ENCODE measurements at places on chromosomes 6 and 20.

DNA sequence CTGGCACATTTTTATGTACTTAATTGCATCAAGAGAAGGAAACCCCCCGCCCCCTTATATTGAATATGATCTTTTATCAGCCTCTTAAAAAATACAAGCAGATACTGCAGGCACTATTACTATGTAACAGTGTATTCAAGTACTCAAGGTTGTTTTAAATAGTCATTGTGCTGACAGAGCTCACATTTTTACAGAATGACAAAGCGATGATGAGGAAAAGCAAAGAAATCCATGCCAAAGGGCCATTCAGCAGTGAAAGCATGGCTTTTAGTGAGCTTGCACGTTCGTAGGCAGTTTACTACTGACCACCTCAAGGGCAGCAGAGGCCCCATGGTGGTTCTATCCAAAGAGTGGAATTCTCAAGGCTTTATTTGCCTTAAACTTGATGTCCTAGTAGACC is 146.8 kb downstream of the RPS12 start:
- DNase-seq, result peak; percentile 77

DNA sequence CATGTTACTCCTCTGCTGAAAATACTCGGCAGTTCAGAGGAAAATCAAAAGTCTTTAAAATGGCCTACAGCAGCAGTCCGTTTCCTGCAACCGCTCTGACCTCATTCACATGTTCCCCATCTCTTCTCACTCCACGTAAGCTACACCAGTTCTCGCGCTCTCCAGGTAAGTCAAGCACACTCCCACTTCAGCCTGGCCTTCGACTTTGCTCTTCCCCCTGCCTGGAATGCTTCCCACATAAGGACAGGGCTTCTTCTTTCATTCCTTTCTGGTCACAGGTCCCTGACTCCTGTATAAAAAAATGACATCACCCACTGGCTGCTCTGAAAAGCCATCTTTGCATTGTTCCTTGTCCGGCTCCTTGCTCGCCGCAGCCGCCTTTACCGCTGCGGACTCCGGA is 42.7 kb downstream of the MGME1 start:
- no peak for DNase-seq

GRCh38 chr20:46060301-46060881 is 29.4 kb downstream of the NCOA5 start:
- no peak for DNase-seq

DNA sequence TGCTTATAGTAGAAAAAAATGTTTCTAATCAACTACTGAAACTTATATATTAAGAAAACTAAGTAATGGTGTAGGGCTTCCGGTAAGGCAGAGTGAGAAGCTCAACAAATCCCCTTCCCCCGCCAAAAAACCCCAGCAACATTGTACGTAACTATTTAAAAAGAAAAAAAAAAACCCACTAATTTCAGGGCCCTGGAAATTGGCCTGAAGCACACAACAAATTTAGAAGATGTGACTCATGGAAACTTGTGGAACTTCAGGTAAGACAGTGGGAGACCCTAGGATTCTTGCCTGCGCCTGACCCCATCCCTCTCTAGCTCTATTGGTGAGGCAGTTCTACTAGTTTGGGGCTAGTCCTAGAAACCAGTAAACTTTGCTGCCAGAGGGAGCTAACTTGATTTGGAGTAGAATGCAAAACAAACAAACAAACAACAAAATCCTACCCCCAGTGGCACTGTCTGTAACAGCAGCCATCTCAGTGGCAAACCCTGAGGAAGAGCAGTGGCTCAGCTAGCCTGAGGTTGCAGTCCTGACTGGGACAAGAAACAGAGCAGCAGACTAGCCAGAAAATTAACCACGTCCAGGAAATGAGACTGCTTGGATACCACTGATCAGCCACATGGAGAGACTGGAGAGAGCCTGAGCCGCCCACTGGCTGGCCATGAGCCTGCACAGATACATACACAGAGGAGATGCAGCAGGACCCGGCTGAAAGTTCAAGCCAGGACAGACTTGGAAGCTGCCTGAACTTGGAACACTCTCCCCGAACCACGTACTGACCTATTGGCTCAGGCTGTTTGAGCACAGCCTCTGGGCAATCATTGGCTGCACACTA is 135.1 kb downstream of the TBXT start:
- DNase-seq, result peak; percentile 77

DNA sequence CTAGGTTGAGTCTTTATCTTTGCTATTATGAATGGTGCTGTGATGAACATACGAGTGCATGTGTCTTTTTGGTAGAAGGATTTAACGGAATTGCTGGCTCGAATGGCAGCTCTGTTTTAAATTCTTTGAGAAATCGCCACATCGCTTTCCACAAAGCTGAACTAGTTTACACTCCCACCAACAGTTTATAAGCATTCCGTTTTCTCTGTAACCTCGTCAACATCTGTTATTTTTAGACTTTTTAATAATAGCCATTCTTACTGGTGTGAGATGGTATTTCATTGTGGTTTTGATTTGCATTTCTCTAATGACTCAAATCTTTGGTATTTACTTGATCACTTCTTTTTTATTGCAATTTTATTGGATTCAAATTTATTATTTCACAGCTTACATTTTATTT is 117.4 kb upstream of the HDGFL1 start:
- DNase-seq, result peak; percentile 59

GRCh38 chr20:58797371-58798338 is 53.0 kb downstream of the GNAS-AS1 start:
- no peak for DNase-seq

- no peak for DNase-seq
These were observed 22.5 kb downstream of the CUL9 start for GRCh38 chr6:43204271-43205105.

GRCh38 chr20:44186201-44186600 is 787 bp downstream of the JPH2 start:
- no peak for DNase-seq

DNA sequence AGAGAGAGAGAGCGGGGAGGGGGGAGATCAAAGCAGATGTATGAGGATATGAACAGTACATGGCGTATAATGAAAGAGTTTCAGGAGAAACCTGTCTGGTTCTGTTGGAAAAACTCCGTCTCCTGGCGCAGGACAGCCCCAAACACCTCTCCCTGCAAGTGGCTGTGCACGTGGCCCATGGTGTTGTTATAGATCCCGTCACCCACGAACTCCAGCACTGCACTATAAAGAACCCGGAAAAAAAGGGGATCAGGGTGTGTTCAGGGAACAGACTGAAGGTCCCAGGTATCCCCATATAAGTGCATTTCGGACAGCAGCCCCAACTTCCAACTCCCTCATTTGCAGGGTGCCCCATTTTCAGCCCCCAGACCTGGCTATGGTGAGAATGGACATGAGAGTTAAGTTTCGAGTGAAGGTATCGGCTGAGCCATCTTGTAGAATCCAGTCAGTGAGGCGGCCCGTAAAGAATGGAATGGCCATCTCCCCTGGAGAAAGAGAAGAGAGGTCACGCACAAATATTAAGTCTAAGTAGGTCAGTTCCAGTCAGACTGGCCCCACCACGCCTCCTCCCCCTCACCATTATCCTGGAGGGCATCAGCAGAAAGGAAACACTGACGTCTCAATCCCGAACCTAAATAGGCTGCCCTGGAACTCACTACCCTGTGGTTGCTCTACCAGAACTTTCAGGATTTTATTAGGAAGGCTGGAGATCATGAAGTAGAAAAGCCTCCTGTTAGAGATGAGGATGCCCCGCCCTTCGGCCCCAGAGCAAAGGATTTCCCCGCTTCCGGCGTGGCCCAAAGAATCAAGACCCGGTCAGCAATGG is 1.3 kb downstream of the TAP1 start:
- no peak for DNase-seq

DNA sequence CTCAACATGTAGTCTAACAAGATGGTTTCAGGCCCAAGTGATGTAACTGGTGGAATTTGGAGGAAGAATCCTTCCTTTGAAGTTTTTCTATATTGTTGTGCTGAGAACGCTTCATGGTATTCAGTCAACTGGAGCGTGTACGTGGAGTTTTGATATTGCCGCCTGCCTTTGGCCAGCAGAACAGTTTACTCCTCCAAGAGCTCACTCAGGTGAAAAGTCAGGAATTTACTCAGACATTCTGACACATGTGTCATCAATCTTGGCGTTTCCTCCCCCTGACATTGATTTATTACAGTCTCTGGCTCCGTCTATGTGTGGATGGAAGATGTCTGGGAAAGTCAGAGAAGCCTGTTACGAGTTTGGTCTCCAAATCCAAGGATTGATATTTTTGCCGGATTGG is 19.0 kb upstream of the TGM2 start:
- peak; percentile 45 for DNase-seq

GRCh38 chr20:63264519-63264918 is 8.1 kb upstream of the ARFGAP1 start:
- no peak for DNase-seq

DNA sequence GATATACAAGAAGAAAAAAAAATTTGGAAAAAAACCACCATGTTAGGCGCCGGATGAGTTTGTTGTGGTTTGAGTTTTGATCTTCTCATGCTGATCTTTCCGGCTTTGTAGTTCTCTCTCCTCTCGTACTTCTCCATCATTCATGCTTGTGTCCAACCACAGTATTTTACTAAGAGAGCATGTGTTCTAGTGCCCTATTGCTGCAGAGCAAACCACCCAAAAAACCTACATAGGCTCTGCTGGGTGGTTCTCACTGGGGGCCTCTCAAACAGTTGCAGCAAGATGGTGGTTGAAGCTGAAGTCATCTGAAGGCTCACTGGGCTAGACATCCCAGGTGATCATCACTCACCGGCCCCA is 404.2 kb downstream of the PLCB1 start:
- DNase-seq, result no peak

DNA sequence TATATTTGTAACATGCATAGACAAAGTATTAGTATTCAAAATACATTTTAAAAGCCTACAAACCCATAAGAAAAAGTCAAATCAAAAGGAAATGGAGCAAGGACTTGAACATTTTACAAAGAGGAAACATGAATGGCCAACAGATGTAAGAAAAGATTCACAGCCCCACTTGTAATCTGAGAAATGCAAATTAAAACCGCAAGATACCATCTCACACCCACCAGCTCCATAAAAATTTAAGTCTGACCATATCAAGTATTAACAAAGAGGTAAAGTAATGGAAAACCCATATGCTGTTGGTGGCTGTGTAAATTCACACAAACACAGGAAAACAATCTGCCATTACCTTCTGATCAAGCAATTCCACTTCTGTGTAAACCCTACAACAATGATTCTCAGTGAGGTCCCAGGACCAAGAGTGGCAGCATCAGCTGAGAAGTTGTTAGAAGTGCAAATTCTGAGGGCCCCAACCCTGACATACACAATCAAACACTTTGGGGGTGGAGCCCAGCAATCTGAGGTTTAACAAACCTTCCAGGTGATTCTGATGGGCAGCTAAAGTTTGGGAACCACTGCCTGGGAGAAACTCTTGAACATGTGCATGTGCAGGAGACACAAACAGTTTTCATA is 30.9 kb downstream of the BCL2L1 start:
- DNase-seq, result peak; percentile 76

DNA sequence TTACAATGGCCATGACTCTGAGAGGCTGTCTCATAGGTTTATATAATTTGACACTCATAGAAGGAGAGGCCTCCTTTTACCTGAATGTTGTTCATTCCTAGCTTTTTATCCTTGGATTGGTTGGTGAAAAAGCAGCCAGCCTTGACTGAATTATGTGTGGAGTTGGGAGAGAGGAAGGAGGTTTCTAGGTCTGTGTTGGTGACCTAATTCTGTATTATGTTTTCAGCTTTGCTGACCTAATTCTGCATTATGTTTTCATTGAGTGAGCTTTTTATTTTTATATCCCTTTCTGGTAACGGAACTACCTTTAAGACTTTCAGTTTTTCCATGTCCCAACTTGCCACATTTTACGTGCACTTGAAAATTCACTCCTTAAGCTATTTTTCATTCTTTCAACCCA is 59.1 kb upstream of the RNF144B start:
- DNase-seq, result no peak

- DNase-seq, result peak; percentile 76
These were observed 107.0 kb upstream of the FOXO3 start for GRCh38 chr6:108453601-108454185.

- DNase-seq, result no peak
These were observed 49.2 kb downstream of the ANKS1A start for GRCh38 chr6:34938268-34938667.

GRCh38 chr6:101931766-101932165 is 538.3 kb downstream of the GRIK2 start:
- no peak for DNase-seq

DNA sequence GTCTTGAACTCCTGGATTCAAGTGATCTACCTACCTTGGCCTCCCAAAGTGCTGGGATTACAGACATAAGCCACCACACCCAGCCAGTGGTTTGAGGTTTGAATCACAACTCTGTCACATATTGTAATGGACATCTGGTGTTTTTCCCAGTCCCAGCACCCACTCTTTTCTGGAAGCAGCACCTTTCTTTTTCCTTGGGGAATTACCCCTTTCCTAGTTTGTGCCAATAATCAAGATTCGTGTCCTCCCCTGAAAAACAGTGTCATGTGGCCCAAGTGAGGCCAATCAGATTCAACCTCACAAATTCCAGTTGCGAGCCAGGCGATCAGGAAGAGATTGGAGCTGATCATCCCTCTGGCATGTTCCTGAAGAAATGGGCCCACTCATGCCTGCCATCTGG is 71.7 kb upstream of the SGK1 start:
- no peak for DNase-seq

- DNase-seq, result no peak
These were observed 4.3 kb downstream of the SNHG17 start for GRCh38 chr20:38430679-38431325.

DNA sequence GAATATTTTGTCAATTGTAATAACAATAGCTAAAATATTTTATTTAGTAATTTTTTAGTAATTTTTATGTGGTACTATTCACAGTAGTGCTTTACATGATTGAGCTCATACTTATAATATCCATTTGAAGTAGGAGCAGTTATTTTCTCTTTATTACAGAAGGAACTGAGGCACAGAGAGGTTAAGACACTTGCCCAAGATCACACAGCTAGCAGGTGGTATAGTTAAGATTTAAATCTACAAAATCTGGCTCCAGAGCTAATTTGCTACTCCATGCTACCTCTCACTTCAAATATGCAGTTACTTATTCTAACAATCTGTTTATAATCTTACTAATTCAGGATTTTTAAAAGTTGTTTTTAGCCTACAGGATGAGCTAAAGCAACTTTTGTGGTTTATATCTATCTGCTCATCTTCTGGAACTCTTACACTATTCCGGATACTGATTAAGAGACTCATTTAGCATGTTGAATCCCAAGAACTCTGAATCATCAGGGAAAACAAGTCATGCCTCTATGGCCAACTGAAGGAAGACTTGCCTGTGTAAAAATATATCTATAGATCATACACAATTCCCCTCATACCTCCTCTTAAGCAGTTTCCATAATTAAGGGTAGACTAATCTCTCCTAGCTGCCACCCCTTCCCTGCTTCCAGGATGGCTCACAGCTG is 324.2 kb downstream of the UBE3D start:
- peak; percentile 24 for DNase-seq

DNA sequence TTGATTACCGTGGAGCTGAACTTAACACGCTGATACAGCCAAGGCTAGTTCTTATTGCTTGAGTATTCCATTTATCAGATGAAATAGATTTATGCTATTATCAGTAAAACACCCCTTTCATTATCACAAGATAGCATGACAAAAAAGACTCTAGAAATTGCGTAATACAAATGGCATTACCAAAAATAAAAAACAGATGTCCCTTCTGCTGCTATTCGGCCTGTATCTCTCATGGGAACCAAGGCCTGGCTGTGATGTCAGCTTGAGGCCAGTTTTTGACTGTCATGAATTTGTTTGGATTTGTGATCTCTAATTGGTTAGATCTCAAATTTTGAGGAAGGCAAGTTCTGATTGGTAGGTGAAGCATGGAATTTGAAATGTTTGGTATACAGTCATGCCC is 25.2 kb downstream of the MEI4 start:
- peak; percentile 9 for DNase-seq

GRCh38 chr20:58981628-58982364 is 740 bp downstream of the NELFCD start:
- DNase-seq, result peak; percentile 6

- DNase-seq, result no peak
These were observed 7.7 kb downstream of the TFAP2A start for GRCh38 chr6:10407018-10407673.
